ENCODE measurements at places on chromosomes 4 and X.

DNA sequence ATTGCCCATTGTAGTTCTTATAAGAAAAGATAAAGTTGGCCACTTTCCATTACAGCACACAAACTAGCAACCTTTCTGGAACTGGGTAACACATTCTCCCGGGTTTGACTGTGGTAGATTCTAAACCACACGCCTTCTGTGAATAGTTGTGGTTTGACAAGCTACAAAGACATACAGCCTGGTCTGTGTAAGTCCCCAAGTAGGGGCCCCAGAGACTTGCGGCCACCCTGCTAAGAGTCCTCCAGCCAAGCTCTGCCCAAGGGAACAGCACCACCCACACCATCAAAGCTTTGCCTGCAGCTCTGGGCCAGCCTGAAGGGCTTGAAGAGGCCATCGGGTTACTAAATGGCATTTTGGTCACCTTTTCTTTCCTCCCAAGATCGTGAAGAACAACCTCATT lies 203.4 kb downstream of the MAML3 start:
- DNase-seq, result no peak

- DNase-seq, result no peak
Measured at GRCh38 chrX:109475174-109475891, 6.6 kb downstream of the GUCY2F start.

GRCh38 chrX:136322064-136322463 lies 21.3 kb downstream of the ADGRG4 start:
- no peak for DNase-seq

GRCh38 chr4:123349421-123350190 lies 47.0 kb upstream of the SPRY1 start:
- no peak for DNase-seq

DNA sequence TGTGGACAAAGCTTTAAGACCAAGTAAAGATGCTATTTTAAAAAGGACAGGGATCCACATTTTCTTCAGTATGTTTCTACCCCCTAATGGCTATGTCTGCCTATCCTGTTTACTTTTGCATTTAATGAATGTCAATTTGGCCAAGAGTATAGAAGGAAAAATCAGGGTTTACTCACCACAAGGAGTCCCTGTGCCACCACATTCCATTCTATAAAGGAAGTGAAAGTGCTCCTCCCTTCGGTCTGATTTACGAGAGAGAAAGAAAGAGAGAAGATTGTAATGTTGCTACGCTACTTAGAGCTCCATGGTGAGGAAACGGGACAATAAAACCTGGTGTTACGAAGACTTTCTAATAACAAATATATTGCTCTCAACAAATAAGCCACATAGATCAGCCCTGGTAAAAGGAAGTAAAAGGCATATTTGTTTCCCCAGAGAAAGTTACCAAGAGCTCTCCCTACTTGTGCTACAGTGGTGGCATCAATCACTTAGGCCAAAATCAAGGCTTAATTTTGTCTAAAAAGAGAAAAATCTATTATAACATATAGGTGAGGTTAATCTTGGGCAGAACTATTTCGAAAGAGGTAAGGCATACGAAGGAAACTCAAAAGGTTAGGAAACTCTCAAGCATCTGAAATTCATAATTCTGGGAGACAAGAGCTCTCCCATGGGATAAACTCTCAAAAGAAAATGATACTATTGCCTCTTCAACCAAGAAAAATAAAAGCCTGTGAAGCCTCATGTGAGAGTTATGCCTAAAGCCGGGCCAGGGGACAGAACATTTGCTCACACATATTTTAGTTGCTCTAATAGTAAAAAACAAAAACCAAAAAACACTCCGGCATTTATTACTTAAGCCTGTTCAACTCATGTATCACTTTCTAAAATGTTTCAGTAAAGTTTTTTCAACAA lies 29.5 kb downstream of the TAPT1 start:
- DNase-seq, result no peak

- no peak for DNase-seq
Measured at GRCh38 chrX:112527903-112528302, 151.8 kb downstream of the LHFPL1 start.

- peak; percentile 36 for DNase-seq
Measured at GRCh38 chr4:139815778-139816601, 150.4 kb downstream of the MGST2 start.

DNA sequence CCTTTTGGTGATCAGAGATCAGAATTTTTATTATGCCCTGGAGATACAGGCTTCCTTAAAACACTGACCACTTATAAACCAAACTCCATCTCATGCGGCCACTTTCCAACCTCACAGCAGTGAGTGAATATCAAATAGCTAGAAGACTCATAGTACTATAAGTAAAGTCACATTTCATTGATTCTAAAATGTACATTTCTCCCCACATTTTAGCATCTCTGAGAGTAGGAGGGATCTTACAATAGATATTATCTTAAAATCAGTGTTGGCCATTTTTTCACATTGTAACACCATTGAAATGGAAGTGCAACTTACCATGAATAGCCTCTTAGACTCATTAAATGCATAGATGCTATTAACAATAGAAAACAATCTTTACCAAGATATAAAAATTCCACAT lies 17.4 kb downstream of the PCYT1B start:
- no peak for DNase-seq

- no peak for DNase-seq
Measured at GRCh38 chr4:85772470-85772869, 297.5 kb downstream of the ARHGAP24 start.

DNA sequence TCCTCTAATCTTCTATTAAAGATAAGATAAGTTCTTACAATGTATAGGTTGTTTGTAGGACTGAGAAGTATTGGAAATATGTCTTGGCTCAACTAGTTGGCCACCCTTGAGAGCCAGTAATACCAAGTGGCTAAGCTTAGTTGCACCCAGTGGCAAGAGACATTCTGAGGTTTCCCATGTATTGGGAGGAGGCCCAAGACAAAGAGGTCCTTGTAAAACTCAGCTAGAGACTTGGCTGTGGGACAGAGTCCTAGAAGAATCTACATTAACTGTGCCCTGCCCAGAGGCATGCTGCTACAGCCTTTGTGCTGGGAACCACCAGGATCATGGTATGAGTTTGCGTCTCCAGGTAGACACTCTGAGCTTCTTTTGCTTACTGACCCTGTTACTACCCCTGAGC lies 41.9 kb upstream of the SLC4A4 start:
- no peak for DNase-seq

- no peak for DNase-seq
Measured at GRCh38 chr4:114729068-114729738, 130.6 kb downstream of the UGT8 start.

DNA sequence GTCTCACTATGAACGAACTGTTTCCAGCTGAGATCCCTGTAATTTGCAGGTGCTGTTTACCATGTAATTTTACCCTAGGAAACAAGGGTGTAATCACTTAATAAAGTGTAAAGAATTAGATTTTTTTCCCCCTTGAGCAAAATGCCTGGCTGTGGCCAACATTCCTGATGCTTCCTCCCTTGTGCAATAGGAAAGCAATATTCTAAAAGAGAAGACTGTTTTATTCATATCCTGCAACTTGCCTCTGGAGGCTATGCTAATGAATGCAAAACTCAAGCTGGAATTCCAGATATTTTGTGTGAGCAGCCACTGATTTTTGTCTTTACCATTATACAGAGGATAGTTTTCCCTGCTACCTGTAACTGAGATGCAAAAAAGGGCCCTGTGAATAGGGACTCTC lies 98.0 kb downstream of the AWAT2 start:
- no peak for DNase-seq

- no peak for DNase-seq
Measured at GRCh38 chrX:97616883-97617530, 733.3 kb downstream of the RPA4 start.

DNA sequence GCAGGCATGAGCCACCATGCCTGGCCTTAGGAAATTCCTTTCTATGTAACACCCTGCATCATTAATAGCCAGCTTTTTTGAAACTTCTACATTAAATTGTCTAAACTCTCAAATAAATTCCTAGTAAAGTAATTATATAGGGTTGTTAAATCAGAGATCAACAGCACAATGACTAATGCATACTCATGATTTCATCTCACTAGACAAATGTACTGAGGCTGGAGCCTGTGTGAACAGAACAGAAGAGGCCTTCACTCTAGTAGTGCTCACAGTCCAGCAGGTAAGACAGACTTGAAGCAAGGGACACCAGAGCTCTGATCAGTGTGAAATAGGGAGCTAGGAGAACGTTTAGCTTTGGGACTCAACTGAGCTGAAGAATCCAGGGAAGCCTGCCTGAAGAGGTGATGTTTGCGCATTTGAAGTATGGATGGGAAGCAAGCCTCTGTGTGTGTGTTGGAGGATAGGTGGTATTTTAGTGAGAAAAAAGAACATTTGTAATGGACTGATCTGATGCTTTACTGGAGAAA lies 3.9 kb downstream of the ZFP42 start:
- no peak for DNase-seq

DNA sequence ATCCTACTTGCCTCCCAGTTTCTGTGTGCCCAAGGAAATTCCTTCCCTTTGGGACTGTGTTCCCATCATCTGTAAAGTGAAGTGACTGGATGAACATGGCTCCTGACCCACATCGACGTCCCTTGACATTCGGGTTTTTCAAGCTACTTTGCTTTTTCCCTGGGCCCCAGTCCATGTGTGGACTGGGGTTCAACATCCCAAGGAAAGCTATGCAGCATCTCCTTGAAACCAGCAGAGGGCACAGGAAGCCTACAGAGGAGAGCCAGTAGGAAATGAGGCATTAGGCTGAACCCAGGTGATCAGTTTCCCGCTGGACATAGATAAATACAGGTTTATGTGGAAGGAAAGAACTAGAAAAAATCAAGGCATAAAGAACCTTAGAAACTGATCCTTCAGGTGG lies 145.1 kb upstream of the ARHGEF9 start:
- no peak for DNase-seq

DNA sequence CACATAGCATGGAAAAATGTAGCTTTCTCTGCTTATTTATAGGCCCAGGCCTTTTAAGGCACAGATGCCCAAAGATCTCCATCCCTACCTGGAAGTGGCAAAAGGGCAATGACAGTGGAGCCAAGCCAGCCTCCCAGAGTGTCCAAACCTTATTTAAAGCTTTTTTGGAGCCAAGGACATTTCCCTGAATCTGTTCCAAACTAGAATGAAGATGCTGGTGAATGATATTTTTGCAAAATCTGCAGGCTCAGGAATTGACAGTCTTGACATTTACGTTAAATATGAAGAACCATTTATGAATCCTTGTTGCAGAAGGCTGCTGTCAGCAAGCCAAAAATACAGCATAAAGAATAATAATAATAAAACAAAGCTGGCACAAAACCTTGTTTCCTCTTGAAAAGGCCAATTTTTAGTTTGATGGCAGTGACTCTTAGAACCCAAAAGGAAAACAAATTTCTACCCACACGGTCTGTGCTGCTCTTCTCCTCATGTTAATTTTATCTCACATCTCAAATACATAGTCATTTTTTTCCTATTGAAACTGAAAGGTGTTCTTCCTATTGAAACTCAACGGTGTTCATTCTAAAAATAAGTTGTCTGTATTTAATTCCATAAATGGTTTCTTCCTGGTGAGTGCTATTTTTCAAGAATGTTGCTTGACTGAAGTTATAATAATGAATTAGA lies 206.3 kb upstream of the TBL1X start:
- no peak for DNase-seq

GRCh38 chrX:72683631-72684030 lies 30.5 kb downstream of the PHKA1 start:
- no peak for DNase-seq

GRCh38 chr4:156870131-156870530 lies 101.5 kb downstream of the PDGFC start:
- no peak for DNase-seq

DNA sequence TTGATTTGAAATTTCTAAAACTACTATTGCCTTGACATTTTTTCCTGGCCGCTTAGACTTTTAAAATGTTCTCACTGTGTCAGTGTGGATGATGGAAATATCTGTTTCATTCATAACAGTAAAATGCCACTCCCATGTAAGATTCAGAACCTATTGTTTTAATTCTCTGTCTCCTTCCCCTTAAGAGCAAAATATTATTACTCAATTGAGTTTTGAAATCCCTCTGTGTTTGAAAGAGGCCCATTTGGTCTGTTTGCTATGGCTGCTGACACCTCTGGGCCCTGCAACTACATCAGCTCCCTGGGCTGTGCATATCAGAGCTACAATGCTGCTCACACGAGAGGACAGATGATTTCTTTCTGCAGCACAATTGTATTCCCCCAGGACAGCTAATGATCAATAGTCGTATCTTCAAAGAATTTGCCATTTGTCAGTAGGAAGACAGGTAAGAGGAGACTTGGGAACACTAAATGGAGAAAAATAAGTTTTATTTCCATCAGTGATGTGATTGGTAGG lies 388.0 kb upstream of the GALNT7 start:
- no peak for DNase-seq

DNA sequence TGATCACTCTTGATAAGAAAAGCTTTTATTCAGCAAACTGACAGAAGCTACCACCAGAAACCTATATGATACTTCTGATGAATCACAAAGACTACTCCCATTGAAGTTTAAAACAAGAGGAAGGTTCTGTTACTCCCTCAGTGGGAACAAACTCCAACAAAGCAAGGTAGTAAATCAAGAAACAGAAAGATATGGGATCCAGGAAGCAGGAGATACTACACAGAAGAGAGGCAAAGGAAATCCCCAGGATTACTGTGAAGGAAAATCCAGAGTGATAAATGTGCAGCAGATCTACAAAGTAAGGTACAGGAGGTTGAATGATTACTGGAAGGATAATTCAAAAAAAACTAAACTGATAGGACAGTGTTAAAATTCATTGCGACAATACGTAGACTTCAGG lies 222.4 kb downstream of the HHIP start:
- no peak for DNase-seq

DNA sequence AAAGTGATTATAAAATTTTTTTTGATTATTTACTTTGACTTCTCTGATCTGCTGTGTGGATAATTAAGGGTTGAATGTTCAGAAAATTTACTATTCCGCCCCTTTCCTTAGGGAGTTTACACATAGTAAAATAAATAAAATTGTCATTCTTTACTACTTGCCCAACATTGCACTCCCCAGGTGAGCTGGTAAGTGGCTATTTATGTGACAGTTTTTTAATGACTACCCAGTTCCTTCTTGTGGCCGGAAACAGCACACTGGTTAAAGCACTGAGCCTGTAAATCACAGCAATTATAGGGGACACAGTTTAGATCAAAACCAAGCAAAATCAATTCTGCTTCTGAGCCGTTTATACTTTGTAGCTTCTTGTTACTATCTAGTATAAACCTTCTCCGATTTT lies 158.1 kb downstream of the FHIP1A start:
- no peak for DNase-seq

GRCh38 chr4:128481752-128482480 lies 194.3 kb upstream of the PGRMC2 start:
- no peak for DNase-seq

DNA sequence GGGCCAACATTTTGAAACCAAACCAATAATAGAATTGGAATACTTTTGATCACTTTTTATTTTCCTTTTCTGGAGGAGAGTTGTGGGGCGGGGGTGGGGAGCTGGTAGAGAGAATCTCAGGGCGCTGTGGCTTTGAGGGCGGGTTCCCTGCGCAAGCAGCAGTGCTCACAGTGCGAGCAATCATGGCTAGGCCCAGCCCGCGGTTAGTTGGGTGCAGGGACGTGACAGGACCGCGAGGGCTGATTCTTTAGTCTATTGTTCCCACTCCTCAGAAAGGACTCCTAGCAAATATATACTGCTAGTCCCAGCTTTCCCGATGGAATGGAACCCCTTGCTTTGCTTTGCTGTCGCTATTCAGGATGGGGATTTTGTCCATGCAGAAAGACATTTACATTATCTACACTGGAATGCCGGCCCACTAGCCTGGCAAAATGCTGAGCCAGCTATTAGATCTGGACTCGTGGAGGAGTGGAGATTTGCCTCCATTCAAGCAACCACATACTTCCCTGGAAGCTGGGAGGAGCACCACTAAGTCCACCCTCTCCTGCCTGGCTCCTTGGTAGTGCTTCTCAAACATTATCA lies 23.9 kb upstream of the APLN start:
- DNase-seq, result peak; percentile 27

GRCh38 chr4:38493066-38493465 lies 170.9 kb upstream of the KLF3 start:
- no peak for DNase-seq
